ENCODE measurements at places on chromosomes 16 and 17.
A peak's percentile ranks its signal among the peaks of the same experiment; 100 is the strongest.

DNA sequence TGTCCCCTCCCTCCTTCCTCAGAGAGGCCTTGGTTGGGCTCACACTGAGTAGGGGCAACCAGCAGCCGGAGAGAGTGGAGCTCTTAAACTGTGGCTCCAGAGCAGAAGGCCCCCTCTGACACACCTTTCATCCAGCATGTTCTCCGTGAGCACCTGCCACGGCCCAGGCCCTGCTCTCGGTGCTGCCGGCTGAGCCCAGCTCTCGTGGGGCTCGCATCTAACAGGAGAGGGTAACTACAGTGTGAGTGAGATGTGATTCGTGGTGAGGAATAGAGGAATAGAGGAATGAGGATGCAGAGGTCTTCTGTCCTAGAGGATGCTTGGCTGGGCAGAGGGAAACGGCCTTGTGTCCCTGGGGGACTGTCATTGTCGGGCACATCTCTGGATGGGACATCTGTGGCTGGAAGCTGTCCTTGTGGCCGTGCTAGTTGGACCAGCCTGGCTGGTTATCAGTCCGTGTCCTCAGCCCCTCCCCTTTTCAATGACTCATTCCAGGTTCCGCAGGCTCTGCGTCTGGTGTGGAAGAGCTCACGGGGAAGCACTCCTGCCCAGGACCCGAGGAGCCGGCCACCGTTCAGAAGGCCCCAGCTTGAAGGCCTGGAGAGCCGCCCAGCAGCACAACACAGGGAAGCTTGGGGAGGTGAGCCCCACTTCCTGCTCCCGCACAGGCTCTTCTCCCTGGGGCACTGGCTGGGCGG lies 11.9 kb upstream of the DNASE1 start:
- H3K4me1 ChIP-seq: peaks cover 46% of the 10 kb centered on the region
- H3K36me3 ChIP-seq: no peaks in the 10 kb centered on the region
- H3K27ac ChIP-seq: peak overlapping the region; percentile 60
- no peak overlapping the region for H3K4me3 ChIP-seq
- H3K27me3 ChIP-seq: no peaks in the 10 kb centered on the region

DNA sequence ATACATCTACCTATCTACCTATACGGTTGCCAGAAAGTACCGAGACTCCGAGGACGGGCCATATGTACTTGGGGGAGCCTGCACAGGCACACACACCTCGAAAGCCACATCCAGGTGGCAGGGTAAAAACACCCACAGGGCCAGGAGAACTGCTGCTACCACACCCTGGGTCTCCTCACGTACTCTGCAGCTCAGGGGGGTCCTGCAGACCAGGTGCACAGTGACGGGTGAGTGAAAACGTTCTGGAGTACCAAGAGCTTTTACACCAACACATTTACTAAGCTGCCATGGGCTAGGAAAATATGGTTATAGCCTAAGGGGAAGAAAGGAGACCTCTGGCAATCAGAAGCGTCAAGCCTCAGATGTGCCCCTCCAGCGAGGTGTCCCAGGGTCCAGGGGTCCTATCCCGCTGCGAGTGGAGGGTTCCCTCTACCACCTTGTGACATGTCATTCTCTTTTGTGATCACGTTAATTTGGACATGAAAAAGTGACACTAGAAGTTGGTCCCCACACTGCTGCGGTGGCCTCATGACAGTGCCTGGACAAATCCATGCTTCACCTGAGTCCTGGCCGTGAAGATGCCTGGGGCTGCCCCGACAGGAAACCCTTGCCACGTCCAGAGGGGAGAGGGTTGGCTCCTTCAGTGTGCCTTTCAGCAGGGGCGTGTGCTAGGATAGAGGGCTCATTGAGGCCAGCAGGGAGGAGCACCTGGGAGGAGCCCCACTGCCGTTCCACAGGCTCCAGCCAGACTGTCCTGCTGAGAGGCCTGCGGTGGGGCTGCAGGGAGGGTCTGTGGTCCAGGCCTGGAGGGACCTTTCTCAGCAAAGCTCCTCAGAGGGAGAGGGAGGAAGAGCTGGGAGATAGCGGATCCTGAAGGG lies 1.8 kb downstream of the CANT1 start:
- DNase-seq: no peak
- no peak overlapping the region for H3K27ac ChIP-seq
- H3K4me1 ChIP-seq: peaks cover 59% of the 10 kb centered on the region
- no peak overlapping the region for H3K4me3 ChIP-seq
- peaks cover 2% of the 10 kb centered on the region for H3K36me3 ChIP-seq

DNA sequence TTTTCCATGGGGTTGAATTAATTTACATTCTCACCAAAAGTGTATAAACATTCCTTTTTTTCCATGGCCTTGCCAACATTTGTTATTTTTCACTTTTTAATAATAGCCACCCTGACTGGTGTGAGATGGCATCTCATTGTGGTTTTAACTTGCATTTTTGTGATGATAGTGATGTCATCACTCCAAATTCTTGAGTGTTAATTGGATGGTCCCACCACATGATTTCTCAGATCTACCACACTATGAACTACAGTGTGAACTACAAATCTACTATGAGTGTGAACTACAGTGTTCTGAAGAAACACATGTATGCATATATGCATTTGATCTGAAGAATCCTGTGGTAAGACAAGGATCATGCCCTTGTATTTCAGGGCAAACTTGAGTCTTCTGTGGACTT lies 340.1 kb downstream of the ABCC12 start:
- no peak overlapping the region for H3K27ac ChIP-seq
- H3K4me1 ChIP-seq: no peaks in the 10 kb centered on the region
- H3K27me3 ChIP-seq: no peaks in the 10 kb centered on the region
- H3K36me3 ChIP-seq: no peaks in the 10 kb centered on the region

GRCh38 chr16:67594956-67595355 lies 32.6 kb downstream of the CTCF start:
- no peak overlapping the region for H3K27ac ChIP-seq
- H3K4me3 ChIP-seq: no peak overlapping the region
- H3K27me3 ChIP-seq: no peaks in the 10 kb centered on the region
- no peaks in the 10 kb centered on the region for H3K36me3 ChIP-seq
- no peak for DNase-seq

- H3K27me3 ChIP-seq: no peaks in the 10 kb centered on the region
- no peak overlapping the region for H3K4me3 ChIP-seq
- H3K27ac ChIP-seq: no peak overlapping the region
- peaks cover 28% of the 10 kb centered on the region for H3K4me1 ChIP-seq
Measured at GRCh38 chr17:47225436-47225858, 16.3 kb downstream of the MYL4 start.

- no peak for DNase-seq
- H3K4me3 ChIP-seq: no peak overlapping the region
- no peak overlapping the region for H3K27ac ChIP-seq
- no peaks in the 10 kb centered on the region for H3K27me3 ChIP-seq
Measured at GRCh38 chr17:82887255-82888164, 47.7 kb upstream of the ZNF750 start.

GRCh38 chr17:72592242-72592966 lies 471.6 kb downstream of the SOX9 start:
- H3K27ac ChIP-seq: peak overlapping the region; percentile 69
- H3K4me1 ChIP-seq: peaks cover 38% of the 10 kb centered on the region
- H3K36me3 ChIP-seq: no peaks in the 10 kb centered on the region
- no peaks in the 10 kb centered on the region for H3K27me3 ChIP-seq

- no peak overlapping the region for H3K27ac ChIP-seq
- H3K36me3 ChIP-seq: peaks cover 2% of the 10 kb centered on the region
- H3K27me3 ChIP-seq: no peaks in the 10 kb centered on the region
- DNase-seq: no peak
- H3K4me3 ChIP-seq: no peak overlapping the region
Measured at GRCh38 chr17:74785096-74785980, 9.2 kb upstream of the NAT9 start.

- H3K27ac ChIP-seq: peak overlapping the region; percentile 14
- H3K4me3 ChIP-seq: peak overlapping the region; percentile 56
- H3K27me3 ChIP-seq: no peaks in the 10 kb centered on the region
- DNase-seq: no peak
Measured at GRCh38 chr17:58531661-58532554, 17.5 kb upstream of the MTMR4 start.

DNA sequence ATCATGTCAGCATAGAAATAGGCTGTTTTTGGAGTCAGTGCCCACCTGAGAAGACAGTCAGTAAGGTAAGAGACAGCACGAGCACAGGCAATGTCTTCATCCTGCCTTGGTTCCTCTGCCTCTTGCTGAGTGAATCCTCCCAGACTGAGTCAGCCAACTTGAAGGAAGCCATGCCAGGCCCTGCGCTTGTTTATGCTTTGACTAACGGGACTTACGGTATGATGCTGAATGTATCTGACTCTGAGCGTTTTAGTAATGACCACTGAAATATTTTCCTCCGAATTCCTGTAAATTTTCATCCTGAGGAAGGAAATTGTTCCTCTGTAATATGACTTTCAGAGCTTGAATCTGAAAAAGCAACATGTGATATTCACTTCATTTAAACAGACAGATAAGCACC lies 18.0 kb downstream of the C17orf67 start:
- H3K27ac ChIP-seq: no peak overlapping the region
- no peak for DNase-seq
- peaks cover 3% of the 10 kb centered on the region for H3K4me1 ChIP-seq
- peaks cover 6% of the 10 kb centered on the region for H3K27me3 ChIP-seq
- no peaks in the 10 kb centered on the region for H3K36me3 ChIP-seq
- no peak overlapping the region for H3K4me3 ChIP-seq

DNA sequence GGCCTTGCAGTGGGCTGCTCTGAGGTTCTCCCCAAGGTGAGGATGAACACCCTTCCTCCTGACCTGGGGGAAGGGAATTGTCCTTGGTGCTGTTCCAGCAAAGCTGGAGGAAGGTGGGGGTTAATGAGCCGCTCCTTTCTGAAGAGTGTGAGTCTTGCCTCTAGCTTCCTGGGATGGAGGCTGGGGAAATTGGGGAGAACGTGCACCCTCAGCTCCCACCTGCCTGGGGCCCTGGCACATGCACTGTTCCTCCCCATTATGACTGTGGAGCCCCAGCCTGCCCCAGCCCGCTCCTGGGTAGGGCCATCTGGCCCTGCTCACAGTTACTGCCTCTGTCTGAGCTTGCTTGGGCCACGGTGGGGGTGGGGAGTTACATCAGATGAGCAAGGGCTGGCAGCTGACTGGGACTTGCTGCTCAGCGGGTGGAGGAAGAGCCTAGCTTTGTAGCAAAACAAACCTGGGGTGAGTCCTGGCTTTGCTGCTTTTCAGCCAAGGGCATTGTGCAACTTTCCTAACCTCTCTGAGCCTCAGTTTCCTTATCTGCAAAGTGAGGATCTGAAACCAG lies 11.1 kb downstream of the TNS4 start:
- no peak overlapping the region for H3K4me3 ChIP-seq
- H3K27me3 ChIP-seq: no peaks in the 10 kb centered on the region
- H3K4me1 ChIP-seq: peaks cover 62% of the 10 kb centered on the region

GRCh38 chr17:35001549-35001948 lies 21.2 kb downstream of the LIG3 start:
- no peaks in the 10 kb centered on the region for H3K27me3 ChIP-seq
- H3K4me3 ChIP-seq: no peak overlapping the region
- no peak for DNase-seq
- H3K4me1 ChIP-seq: no peaks in the 10 kb centered on the region
- H3K27ac ChIP-seq: no peak overlapping the region

DNA sequence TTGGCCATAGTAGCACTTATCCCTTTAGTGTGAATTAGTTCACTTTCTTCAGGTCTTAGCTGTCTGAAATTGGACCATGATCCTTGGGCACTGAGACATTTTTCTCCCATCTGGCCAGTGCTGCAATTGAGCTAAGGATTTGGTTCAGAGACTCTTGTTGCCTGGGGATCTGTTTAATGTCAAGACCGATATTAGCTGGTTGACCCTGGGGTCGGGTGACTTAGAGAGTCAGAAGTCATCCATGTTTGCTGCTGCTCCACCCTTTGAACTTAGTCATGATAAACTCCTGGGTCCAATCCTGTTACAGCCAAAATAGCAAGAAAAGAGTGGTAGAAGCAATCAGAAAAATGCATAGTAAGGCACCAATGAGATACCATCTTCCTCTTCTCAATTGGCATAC lies 45.8 kb upstream of the TOX3 start:
- no peak overlapping the region for H3K27ac ChIP-seq
- H3K27me3 ChIP-seq: no peaks in the 10 kb centered on the region

- no peaks in the 10 kb centered on the region for H3K27me3 ChIP-seq
- no peak overlapping the region for H3K27ac ChIP-seq
- no peaks in the 10 kb centered on the region for H3K4me1 ChIP-seq
- DNase-seq: no peak
Measured at GRCh38 chr17:57236686-57237299, 19.5 kb upstream of the MSI2 start.

DNA sequence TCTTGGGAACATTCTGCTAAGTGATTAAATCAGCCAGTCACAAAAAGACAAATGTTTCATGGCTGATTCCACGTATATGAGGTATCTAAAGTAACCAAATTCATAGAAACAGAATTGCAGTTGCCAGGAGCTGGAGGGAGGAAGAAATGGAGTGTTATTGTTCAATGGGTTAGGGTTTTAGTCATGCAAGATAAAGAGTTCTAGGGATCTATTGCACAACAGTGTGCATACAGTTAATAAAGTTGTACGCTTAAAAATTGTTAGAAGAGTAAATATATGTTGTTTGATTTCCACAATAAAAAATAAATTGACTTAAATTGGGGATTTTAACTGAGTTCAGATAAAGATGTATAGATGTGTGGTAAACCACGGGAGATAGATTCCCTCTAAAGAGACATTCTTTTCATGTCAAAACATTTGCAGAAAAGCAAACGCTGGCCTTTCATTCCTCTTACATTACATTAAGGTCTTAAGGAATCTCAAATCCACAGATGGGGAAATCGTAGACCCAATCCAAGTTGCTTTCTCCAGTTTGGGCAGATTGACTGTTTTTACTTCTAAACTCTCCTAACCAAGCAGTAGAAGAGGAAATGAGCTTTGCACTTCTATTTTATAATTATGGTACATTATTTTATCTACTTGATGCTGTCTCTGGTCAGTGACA lies 4.6 kb downstream of the PRDM7 start:
- H3K36me3 ChIP-seq: no peaks in the 10 kb centered on the region
- H3K4me1 ChIP-seq: peaks cover 5% of the 10 kb centered on the region
- H3K27me3 ChIP-seq: no peaks in the 10 kb centered on the region
- H3K27ac ChIP-seq: no peak overlapping the region
- no peak overlapping the region for H3K4me3 ChIP-seq
- DNase-seq: no peak

GRCh38 chr17:35998018-35998545 lies 3.3 kb downstream of the CCL15 start:
- no peaks in the 10 kb centered on the region for H3K4me1 ChIP-seq
- H3K4me3 ChIP-seq: no peak overlapping the region
- DNase-seq: no peak
- no peaks in the 10 kb centered on the region for H3K36me3 ChIP-seq
- H3K27ac ChIP-seq: no peak overlapping the region

- peaks cover 14% of the 10 kb centered on the region for H3K27me3 ChIP-seq
- H3K4me1 ChIP-seq: no peaks in the 10 kb centered on the region
Measured at GRCh38 chr16:9772526-9773225, 409.6 kb downstream of the GRIN2A start.

GRCh38 chr16:73697336-73697735 lies 599.3 kb upstream of the PSMD7 start:
- no peak overlapping the region for H3K4me3 ChIP-seq
- DNase-seq: no peak
- no peaks in the 10 kb centered on the region for H3K36me3 ChIP-seq
- no peak overlapping the region for H3K27ac ChIP-seq

- H3K27me3 ChIP-seq: no peaks in the 10 kb centered on the region
- no peak for DNase-seq
- H3K36me3 ChIP-seq: no peaks in the 10 kb centered on the region
- H3K4me1 ChIP-seq: no peaks in the 10 kb centered on the region
Measured at GRCh38 chr16:14168146-14168545, 97.0 kb downstream of the MRTFB start.

GRCh38 chr17:62868008-62868407 lies 59.9 kb upstream of the MARCHF10 start:
- H3K36me3 ChIP-seq: no peaks in the 10 kb centered on the region
- H3K27me3 ChIP-seq: no peaks in the 10 kb centered on the region
- peaks cover under 1% of the 10 kb centered on the region for H3K4me1 ChIP-seq

GRCh38 chr17:1384905-1385435 lies 15.1 kb downstream of the YWHAE start:
- no peaks in the 10 kb centered on the region for H3K27me3 ChIP-seq
- peaks cover 76% of the 10 kb centered on the region for H3K4me1 ChIP-seq
